Caki2 (cell line): ENCODE measurements at places on chromosomes 16 and 17. TPM values are rescaled to one million over a fixed set of nuclear protein-coding genes. Genes with fewer than 3 reads are reported as not detected.

Gene CD300LG
- total RNA-seq = not detected in 2 replicates

- no peak for DNase-seq
Measured at GRCh38 chr17:45130681-45131615, 1.4 kb downstream of the PLCD3 start.

GRCh38 chr16:75703306-75703705, 2.0 kb upstream of the DUXB start:
- no peak for DNase-seq

GRCh38 chr17:36949461-36949927, 740 bp downstream of the AATF start:
- DNase-seq = peak; percentile 56

DNA sequence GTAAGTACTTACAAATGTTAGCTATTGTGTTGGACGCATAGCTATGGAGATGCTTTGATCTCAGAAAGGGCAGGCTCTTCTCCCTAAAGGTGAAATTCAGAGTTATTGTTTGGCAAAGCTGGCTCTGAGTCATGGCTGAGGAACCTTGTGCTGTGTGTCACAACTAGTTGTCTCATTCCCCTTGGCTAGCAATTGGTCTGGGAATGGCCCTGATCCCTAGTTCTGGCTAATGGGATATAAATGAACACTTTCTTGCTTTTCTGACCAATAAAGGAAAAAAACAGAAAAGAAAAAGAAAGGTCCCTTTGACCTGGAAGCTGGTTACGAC, 210.6 kb downstream of the MAP2K4 start:
- DNase-seq = no peak
